Stimulated activated CD4-positive, alpha-beta T cell treated with anti-CD3 and anti-CD28 coated beads, Interleukin-4, amount 100 ng/mL, for 48 hours (primary cell): ENCODE measurements at places on chromosomes 7 and 10.
A peak's percentile ranks its signal among the peaks of the same experiment; 100 is the strongest.

DNA sequence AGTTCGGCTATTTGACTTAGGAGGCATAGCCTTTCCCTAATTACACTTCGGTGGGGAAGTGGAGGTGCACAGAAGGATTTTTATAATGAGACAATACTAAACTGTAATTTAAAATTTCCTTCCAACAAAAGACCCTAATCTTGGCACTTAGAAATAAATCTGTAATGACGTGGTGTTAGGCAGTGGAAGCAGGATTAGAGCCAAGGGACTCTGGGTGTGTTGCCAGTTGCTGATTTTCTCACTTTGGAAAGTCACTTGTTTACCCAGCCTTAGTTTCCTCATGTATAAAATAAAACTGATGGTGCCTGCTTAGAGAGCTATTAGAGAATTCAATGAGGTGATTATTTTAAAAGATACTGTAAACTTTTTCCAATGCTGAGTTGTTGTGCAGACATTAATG lies 287.2 kb downstream of the AUTS2 start:
- DNase-seq: no peak

DNA sequence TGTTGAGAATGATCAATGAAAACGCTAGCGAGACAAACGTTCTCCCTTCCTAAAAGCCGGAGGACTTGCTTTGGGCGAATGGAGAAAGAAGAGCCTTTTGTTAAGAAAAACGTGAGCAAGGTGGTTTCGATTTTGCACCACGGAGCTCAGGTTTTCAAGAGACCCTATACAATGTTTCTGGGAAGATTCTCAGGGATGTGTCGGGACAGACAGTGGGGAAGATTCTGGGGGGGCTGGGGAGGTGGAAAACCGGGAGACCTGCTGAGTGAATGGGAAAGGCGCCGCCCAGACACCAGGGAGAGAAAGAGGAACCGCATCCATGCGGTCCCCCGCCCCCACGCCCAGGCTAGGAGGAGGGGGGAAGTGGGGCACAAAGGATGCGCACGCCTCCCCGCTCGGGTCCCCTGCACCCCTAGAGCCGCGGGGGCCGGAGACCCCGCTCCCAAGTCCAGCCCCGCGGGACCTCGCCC lies 745 bp downstream of the YWHAG start:
- DNase-seq: peak; percentile 41

GRCh38 chr10:124903111-124903510 lies 38.8 kb upstream of the ZRANB1 start:
- no peak for DNase-seq

DNA sequence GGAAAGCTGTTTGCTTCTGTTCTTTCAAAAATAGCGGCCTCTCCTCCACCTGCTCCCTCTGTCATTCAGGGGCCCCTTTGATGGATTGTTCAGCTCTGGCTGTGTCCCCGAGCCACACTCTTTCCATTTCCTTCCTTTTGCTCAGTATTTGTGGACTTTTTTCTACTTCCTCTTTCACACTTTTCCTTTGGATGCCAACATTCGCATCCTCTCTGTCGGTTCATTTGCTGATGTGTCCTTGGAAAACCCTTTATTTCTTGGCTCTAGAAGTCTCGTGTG lies 11.7 kb upstream of the PWWP2B start:
- DNase-seq: no peak

GRCh38 chr10:107666214-107666613 lies 501.7 kb upstream of the SORCS1 start:
- no peak for DNase-seq

- no peak for DNase-seq
These were observed 490.0 kb upstream of the PHF14 start for GRCh38 chr7:10483671-10484070.

GRCh38 chr7:20661884-20662283 lies 46.4 kb downstream of the ABCB5 start:
- DNase-seq: no peak

GRCh38 chr10:114962441-114962840 lies 24.4 kb downstream of the TRUB1 start:
- DNase-seq: no peak
